DMS 273 treated with DMSO at 0.1 percent for 48 hours (cell line): ENCODE measurements at places on chromosomes 6 and 20.

- DNase-seq: no peak
These were observed 43.2 kb upstream of the OSTM1 start for GRCh38 chr6:108117427-108118358.

DNA sequence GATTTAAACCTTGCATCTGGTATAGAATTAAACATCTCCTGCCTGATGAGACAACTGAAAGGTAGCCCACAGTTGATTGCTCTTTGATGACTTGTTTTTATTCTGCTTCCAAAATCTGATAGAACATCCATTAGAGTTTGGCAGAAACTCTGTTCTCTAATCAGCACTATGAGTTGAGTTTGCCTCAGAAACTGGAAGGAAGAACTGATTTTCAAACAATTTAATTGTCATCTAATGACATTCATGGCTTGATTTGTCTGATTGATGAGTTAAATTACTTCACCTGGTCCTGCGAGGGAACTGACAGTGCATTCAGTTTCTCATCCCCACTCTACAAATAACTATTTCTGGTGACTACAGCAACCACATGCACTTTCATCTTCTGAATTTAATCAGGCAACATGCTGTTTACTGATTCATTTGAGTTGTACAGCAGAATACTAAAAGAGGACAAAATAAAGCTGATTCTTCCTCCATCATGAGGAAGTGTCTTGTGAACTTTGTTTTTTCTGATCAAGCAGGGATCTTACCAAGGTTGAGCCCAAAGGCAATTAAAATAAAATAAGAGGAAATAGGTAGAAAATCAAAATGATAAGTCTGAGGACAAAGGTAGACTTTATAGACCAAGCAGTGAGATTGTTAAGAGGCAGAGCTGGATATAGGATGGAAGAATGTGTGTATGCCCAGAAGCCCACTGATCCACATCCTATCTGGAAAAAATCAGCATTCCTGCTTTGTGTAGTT is 15.7 kb upstream of the MRAP2 start:
- no peak for DNase-seq

- DNase-seq: no peak
These were observed 731 bp upstream of the RBL1 start for GRCh38 chr20:37096415-37097041.

DNA sequence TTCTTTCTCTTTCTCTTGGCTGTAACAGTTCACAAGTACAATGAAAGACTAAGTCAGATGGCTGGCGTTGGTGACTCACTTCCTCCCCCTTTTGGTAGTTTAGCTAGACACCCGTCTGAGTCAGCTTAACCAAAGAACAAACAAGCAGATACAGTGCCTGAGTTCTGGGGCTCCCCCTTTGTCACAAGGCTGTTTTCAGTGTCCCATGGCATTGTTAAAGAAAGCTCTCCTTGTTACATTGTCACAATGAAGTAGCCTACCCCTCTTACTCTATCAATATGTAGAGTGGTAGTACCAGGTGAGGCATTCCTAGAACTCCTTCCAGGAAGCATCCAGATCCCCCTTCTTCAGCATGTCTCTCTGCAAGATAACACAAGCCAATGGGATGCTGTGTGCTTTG is 38.6 kb downstream of the KIAA0408 start:
- DNase-seq: peak; percentile 40

DNA sequence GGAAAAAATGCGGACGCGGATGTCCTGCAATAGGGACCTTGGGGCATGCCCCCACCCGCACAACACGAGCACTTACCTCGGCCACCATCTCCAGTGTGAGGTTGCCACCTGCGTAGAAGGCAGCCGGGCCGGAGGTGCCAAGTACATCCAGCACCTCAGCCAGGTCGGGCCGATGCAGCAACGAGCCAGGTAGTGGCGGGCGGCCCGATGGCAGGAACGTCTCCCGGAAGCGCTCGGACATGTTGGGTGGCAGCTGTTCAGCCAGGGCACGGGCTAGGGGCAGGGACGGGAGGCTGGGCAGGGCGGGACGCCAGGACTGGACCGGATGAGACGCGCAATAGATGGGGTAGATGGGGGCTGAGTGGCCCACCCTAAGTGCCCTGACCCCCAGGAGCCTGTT is 13.3 kb downstream of the GGT7 start:
- no peak for DNase-seq

DNA sequence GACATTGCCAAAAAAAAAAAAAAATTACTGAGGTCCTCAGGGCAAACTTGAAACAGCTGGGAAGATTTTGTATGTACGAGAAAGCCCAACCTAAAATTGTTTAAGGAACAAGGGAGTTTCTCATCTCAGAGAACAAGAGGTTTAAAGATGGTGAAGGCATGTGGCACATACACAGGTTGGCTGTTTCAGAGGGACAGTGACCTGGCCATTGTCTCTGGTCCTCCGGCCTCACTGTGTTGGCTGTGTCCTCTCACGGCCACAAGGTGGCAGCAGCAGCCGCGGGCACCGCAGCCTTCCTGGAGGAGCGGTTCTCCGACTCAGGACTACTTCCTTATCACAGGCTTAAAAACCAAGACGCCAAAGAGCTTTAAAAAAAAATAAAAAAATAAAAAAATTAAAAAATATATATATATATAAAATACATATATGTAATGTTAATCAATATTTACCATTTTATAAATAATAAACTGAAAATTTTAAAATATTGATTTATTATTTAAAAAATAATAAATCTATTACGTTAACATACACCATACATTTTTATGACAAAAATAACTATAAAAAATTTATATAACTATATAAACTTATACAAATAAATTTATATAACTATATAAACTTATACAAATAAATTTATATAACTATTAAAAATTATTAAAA is 52.8 kb downstream of the GTF2H5 start:
- peak; percentile 19 for DNase-seq

GRCh38 chr20:8849990-8850389 is 218.9 kb upstream of the PLCB4 start:
- no peak for DNase-seq

DNA sequence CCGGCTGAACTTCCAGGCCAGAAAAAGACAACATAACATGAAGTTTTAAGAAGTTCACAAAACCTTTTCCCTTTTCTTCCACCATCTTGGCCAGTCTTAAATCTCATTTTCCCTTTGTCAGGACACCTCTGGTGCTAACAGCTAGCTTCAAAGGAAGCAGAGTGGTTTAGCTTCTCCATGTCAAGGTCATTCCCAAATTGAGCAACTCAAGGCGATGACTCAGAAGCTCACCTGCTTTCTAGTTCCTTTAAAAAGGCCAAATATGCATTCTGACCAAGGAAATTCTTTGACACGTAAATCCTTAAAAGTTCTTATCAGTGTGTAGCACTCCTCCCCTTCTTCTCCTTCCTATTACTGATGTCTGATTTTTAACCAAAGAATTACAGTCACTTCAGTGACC is 69.6 kb upstream of the VGLL2 start:
- DNase-seq: no peak

DNA sequence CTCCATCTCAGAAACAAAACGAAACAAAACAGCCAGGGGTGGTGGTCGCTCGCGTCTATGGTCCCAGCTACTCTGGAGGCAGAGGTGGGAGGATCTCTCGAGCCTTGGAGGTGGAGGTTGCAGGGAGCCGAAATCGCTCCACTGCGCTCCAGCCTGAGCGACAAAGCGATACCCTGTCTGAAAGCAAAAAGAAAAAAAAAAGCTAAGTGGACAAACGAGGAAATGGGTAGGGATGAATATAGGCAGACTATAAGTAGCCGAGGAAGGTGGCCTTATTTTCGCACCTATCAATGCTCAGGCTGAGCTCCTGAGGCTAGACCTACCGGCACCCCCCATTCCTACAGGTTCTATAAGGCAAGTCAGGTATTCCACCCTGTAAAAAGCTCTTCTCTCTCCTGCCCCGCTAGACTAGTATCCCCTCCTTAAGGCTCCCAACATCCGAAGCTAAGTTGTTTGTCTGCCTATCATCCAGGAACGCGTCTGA is 650 bp upstream of the CASP8AP2 start:
- peak; percentile 83 for DNase-seq

GRCh38 chr6:54299542-54300269 is 8.5 kb upstream of the TINAG start:
- no peak for DNase-seq

- no peak for DNase-seq
These were observed 54.8 kb upstream of the SGK1 start for GRCh38 chr6:134372603-134373281.

- no peak for DNase-seq
These were observed 37.6 kb downstream of the RRBP1 start for GRCh38 chr20:17644451-17644850.

DNA sequence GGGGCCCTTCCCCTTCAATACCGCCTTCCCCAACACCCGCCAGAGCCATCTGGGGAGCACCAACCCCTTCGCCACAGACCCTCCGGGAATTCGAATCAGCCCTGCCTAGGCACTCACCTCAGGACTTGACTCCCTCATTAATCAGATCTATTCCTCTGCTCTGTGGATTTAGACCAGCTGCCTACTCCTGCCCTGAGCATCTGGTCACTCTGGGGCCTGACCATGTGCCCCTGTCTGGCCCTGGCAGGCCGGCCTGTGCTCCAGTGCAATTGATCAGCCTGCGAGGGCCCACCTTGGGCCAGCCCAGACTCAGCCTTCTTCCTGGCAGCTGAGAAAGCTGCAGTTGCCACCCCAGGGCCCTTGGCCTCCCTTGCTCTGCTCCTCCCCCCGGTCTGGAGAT is 46.0 kb downstream of the GRM4 start:
- no peak for DNase-seq

DNA sequence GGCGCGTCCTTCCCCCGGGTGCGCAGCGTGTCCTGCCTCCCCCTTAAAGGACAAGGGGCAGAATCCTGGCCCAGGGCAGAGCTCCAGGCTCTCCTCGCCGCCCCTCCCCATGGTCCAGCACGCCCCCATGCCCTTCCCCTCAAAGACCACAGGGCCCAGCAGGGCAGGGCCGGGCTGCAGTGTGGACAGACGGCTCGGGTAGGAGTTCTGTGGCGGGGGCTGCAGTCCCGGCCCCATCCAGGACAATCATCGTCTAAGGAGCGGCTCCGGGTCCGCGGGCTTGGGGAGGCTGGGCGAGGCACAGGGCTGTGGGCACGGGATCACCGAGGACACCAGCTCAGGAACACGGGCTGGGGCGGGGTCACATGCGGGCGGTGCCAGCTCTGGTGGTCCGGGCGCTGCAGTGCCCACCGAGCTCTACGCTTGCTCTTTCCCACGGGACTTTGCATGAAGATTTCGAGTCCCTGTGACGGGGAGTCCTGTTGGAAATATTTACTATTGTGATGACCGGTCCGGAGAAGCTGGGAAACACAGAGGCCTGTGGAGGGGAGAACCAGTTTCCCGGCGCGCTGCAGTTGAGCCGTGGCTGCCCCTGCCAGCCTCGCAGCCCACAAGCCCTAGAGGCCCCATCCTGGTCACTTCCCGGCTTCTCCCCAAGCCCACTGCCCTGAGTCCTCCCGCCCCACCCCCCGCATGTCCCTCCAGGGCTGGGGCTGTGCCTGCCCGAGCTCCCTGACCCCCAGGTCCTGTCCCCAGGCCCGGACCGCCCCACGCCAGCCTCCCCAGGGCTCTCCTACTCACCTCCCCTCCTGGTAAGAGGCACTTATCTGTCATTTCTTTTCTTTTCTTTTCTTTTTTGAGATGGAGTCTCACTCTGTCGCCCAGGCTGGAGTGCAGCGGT is 20.6 kb downstream of the SLC17A9 start:
- no peak for DNase-seq

- DNase-seq: peak; percentile 32
These were observed 93.2 kb downstream of the DLGAP4 start for GRCh38 chr20:36399147-36399968.

- no peak for DNase-seq
These were observed 30.0 kb downstream of the SLC22A3 start for GRCh38 chr6:160378218-160378617.

GRCh38 chr6:87110636-87111035 is 15.7 kb upstream of the CGA start:
- no peak for DNase-seq

DNA sequence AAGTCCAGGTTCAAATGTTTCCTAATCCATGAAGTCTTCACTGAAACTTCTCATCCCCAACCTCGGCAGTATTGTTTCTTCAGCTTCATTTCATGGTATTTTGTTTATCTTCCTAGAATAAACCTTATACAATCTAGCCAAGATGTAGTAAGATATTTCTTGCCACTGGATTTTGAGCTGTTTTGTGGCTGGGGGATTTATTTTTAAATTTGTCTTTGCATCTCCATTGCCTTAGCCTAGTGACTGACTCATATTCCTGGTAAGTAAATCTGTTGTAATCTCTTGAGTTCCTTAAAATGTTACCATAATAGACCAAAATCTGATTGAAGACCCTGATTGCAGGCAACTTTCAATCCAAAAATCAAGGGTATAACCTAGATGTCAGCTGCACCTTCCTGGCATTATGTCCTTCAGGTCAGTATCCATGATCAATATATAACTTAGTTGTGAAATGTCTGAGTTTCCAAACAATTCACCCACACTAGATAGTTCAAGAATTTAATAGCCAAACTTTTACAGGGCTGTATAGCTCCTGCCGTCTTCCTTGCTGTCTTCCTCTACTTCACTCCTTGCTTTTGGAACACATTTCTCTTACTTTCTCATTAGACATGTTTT is 4.7 kb upstream of the TRMT11 start:
- no peak for DNase-seq

DNA sequence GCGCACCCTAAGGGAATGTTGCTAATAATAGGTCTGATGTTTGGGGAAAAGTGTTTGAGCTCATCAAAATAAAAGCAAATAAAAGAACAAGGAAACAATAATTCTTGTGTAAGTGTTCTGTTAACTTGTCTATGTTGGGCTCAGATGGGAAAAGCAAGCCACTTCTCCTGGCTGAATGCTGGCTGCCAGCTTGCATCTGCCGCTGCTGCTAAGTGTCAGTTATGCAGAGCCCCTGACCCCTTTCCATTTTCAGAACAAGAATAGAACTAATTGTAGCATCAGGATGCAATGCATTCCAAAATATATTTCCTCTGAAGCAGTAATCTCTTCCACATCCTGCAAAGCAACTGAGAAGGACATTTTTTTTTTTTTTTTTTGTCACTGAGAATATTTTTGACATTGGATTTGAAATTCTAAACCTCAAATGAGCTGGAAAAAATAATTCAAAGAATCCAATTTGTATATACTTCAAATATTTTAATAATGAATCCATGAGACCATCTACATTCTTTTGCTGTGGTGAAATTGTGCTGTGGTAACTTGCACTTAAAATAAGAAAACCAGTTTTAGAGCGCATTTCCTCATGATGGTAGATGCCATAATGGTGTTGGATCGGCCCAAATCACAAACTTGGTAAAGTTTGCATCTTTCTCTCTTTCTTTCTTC is 43.9 kb upstream of the DEK start:
- no peak for DNase-seq

GRCh38 chr6:120410586-120410985 is 923.7 kb downstream of the TBC1D32 start:
- no peak for DNase-seq

GRCh38 chr6:5531853-5532375 is 270.6 kb downstream of the FARS2 start:
- DNase-seq: no peak

GRCh38 chr6:162154930-162155329 is 572.6 kb downstream of the PRKN start:
- DNase-seq: no peak
